Stimulated activated CD8-positive, alpha-beta memory T cell treated with anti-CD3 and anti-CD28 coated beads, Interleukin-7, amount 100 ng/mL, for 1 hour (primary cell): ENCODE measurements at places on chromosomes 12 and 14.

DNA sequence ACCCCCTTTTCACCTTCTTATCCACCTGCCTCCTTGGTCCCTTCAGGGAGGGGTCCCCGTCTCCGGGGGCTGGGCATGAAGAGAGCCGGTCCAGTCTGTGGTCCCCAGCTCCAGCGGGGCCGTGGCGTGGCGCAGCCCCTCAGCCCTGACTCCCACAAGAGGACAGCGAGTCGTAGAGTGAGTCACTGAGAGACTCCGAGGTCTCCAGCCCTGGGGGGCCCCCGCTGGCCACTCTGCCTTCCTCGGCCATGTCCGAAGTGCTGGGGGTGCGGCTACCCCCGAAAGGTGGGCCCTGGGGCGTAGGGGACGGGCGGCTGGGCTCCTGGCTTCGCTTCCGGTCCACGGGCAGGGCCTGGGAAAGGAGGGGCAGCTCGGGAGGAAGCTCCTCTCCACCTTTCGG lies 36.5 kb downstream of the NCKAP5L start:
- no peak for DNase-seq

- DNase-seq = peak; percentile 57
Measured at GRCh38 chr14:100285021-100285912, 21.0 kb downstream of the SLC25A29 start.

DNA sequence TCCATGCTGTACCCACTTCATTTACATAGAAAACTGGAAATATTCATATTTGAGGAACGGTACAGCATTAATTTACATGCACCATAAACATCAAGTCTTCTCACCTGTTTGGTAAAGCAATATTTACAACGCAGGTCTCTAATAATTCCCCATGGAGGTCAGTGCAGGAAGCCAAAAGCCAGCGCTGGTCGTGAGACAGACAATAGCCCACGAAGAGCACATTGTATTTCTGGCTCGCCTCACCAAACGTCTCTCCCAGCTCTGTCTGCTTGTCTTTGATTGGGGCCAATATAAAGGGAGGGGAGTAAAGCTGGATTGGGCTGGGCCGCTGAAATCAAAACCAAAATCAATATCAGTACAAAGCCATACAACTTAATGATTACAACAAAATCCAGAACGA lies 302.1 kb downstream of the MED13L start:
- DNase-seq = no peak

DNA sequence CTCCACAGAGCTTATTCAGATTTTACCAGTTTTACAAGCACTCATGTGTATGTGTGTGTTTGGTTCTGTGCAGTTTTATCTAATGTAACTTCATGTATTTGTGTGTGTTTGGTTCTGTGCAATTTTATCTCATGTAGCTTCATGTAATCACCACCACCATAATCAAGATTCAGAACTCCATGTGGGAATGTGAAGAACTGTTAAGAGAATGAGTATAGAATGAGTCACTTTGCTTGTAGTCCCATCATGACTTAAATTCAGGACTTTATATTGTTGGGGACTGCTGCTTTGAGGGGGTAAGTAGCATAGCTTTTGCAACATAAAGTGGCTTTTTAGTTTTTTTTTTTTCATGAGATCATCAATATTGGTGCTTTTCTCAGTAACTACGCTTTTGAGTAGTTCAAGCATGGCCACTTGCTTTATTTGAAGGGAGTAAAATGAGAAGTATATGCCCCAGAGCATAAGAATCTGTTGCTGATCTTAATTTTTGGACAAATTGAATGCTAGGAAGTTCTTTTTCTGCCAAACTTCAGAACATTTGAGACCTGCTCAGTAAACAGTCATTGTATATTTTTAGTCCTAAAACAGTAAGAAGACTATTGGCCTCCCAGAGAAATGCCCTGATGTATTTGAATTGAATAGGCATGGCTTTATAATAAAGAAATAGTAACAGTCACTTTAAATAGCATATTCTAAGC lies 28.8 kb downstream of the PROX2 start:
- no peak for DNase-seq

- no peak for DNase-seq
Measured at GRCh38 chr12:84802161-84802560, 110.4 kb downstream of the SLC6A15 start.

DNA sequence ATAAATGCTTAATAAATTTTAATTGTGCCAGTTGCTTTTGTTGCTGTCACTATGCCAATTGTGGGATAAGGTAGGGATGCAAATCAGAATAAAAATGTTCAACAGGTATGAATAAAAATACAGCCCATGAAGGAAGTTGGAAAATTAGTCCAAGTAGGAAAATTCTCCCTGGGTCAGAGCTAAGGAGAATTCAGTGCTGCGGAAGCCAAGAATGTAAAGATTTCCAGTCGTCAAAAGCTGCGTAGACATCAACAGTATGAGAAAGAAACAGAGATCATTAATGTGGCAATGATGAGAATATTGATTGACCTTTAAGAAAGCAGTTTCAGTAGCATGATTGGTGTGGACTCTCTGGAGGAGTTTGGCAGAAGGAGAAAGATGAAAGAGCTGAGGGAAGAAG lies 87.9 kb downstream of the PLEKHA5 start:
- no peak for DNase-seq

DNA sequence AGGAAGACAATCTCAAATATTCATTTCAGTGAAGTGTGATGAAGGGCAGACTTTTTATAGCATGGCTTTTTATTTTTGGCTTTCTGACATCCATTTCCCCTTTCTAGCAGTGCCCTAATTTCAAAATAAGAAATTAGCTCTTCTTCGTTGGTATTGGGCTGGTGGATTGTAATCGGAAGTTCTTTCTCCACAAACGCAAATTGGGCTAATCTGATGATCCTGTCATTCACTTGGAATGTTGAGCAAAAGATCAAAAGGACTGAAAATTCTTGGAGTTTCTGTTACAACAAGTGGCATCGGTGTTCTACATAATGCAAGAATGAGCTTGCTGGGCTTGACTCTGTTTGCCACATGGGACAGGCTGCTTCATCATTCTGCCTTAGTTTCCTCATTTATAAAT lies 1182.8 kb downstream of the FLRT2 start:
- no peak for DNase-seq

GRCh38 chr12:3552726-3553045 lies 61.7 kb downstream of the PRMT8 start:
- no peak for DNase-seq

DNA sequence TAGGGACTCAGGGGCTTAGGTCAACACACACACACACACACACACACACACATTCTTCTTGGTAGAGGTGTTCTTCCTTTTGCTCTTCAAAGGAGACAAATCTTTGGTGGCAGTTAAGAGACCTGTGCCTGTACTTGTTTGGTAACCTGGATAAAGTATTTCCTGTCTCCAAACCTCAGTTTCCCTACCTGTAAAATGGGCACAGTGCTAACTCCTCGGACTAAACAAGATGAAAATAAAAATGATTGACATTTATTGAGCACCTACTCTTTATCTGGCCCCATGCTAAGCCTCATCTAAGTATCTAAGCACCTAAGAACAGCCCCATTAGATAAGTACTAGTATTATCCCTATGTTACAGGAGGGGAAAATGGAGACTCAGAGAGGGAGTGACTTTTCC lies 220.8 kb upstream of the MYL2 start:
- no peak for DNase-seq

DNA sequence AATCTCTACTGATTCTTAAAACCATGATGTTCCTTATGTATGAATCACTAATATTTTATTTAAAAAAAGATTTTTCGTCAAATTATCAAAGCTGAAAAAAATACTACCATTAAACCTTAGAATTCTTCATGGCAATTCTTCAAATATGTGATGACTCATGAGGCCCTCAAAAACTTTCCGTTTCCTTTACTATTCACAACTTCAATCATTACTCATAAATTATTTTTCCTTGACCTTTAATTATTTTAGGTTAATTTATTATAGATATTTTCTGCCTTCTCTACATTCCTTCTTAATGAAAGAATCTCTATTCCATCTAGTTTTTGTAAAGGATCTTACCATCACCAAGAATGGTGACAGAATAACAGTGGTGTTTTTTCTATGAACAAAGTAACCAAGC lies 162.1 kb upstream of the SOX5 start:
- no peak for DNase-seq

DNA sequence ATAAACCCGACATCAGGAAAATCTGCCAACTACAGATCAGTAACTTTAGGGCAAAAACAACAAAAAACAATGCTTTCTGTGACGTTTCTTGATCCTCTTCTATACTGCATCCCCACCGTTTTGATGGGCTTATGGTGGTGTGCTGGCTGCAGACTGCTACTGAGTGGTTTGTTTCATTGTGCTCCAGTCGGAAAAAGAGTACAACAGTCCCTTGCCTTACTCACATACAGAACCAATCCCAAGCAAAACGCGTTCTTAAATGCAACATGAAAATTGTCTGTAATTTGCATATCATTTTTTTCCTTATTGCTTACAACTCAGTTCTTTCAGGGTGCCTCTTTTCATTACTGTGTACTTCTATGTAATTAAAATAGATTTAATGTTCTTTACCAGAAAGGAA lies 2.3 kb downstream of the ETV6 start:
- DNase-seq = no peak
